ENCODE measurements at places on chromosomes 6 and 20.

DNA sequence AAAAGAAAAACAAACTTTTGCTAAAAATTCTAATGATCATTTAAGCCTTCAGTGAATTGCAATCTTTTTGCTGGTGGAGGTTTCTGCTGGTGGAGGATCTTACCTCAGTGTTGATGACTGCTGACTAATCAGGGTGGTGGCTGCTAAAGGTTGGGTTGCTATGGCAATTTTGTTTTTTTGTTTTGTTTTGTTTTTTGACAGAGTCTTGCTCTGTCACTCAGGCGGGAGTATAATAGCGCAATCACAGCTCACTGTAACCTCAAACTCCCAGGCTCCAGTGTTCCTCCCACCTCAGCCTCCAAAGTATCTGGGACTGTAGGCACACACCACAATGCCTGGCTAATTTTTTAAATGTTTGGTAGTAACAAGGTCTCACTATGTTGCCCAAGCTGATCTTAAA lies 94.7 kb downstream of the ANKRD6 start:
- DNase-seq = no peak

GRCh38 chr6:127117979-127118297 lies 533 bp upstream of the RSPO3 start:
- no peak for DNase-seq

DNA sequence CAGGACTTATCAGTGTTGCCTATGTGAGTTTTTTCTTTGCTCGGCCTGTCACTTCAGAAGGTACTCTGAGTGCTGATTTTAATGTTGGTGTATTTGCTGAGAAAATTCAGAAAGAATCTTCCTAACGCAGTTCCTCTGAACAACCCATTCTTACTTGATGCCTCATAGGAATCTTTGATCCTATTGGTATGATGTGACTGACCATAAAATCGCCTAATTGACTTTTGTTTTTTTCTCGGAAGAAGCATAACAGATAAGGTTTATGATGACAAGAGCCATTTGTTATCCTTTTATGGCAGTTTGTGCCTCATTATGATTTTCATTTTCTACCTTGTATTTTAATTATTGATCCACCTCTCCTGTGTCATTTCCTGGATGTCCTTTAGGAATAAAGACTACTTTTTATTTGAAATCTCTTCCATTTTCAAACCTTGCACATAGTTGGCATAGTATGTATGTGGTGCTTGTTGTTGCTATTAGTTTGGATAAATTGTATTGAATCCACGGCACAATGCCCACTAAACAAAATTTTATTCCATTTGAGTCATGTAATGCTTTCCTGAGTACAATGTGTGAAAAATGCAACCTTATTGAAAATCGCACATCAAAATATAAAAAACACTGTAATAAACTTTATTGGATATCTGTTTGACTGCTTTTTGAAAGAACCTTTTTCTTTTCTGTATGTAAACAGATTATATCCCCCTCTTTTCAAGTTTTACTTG lies 37.3 kb downstream of the LRRC1 start:
- no peak for DNase-seq

DNA sequence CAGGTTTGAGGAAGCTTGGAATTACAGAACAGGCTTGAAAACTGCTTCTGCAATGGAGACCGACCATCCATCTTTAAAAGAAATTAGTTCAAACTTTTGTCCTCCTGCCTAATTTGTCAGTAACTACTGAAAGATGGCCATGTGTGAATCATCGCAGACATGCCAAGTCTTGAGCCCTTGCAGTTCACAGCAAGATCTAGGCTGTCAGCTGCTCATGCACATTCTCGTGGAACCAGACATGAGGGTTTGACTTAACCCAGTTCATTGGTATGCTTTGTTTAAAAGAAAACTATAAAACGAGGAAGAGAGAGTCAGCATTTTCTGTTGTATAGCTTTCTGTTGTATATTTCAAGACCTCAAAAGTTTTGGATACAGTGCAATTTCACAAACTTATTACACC lies 74.0 kb upstream of the SAMD5 start:
- DNase-seq = no peak

- no peak for DNase-seq
Measured at GRCh38 chr6:8429821-8430220, 5.5 kb downstream of the SLC35B3 start.

GRCh38 chr6:111805511-111806164 lies 67.6 kb downstream of the FYN start:
- peak; percentile 62 for DNase-seq

DNA sequence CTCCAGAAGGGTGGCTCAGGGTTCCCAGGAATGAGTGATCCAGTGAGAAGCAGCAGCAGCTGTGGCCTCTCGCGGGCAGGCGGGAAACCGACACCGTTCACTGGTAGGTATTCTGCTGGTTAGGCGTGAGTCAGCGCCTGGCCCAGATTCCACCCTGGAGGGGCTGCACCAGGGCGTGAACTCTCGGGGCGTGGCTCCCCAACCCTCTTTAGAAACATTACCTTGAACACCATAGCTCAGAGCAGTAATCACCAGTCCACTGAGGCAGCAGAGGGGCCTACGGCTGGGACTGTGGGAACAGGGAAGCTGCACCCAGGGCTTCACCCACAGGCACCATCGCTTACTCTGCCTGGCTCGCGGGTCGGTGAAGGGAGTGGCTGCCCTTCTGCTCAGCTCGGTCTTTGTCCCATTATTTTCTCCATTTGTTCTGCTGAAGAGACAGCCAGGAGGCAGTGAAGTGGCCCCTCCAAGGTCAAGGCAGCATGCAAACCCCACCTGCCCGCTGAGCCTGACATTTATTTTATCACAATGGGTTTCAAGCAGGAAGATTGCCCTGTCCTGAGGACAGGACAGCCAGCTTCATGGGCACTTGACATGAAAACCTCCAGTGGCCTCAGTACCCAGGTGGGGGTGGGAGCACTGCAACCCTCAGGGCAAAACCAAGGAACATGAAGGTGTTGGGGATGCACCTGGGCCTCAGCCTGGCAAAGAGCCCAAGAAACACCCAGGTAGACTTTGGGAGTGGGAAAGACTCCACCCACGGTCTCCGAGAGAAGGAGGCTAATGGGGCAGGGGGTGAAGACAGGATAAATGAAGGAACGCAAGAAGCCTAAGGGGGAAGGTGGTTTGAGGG lies 51.0 kb upstream of the CD93 start:
- DNase-seq = no peak

DNA sequence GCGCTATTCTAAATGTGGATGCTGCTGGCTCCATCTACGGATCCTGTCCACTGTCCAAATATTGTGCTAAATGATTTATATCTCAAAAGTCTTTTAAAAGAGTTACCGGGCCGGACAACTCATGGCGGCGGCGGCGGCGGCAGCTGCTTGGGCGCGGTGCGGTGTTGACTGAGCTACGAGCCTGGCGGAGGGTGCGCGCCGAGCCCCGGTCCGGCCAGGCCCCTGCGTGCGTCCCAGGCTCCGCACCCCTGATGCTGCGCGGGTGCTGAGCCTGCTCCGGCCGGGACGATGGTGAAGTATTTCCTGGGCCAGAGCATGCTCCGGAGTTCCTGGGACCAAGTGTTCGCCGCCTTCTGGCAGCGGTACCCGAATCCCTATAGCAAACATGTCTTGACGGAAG lies 303.4 kb downstream of the CENPW start:
- no peak for DNase-seq

DNA sequence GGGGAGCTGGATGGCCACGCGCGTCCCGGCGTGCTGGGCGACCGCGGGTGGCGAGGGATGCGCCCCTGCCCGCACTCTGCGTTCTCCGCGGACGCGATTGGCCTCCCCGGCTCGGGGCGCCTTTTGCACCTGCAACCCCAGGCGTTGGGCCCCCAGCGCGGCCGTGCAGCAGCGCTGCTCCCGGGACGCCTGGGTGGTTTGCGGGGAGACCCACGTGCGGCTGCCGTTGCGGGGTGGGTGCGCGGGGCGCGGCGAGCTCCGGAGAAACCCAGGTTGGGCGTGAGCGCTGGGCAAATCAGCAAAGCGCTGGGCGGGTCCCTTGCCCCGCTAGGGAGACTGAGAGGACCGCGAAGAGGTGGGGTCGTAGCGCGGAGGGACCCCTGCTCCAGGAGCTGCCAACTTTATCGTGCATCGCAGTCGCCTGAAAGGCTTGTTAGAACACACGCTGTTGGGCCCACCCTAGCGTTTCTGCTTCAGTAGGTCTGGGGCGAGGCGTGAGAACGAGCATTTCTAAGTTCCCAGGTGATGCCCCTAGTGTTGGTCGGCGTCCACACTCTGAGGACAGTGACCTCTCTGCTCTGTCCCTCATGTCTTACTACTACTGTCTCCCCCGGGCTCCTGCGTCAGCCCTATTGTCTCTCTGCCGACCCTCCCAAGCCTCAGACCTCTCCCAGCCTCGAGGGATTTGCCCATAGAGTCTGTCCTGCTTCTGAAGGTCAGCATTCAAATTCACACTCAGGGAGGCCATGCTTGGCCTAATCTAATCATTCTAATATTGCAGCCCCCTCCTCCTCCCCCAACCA lies 538 bp upstream of the ZFP64 start:
- DNase-seq = peak; percentile 79

DNA sequence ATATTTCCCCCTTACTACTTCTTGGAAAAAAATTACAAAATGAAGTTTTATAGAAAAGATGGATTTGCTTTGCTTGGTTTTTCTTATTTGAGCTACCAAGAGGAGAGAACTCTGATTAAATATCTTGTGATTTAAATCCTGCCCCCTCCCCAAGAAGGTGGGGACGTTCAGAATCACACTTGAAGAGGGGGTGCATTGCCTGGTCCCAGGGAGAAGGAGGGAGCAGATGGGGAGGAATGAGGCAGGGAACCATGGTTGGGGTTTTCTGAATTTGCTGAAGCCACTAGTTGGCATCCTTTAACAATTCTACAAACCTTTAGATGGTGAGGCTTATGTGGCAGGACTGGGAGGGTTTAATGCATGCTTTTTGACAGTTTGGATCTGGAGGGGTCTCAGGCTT lies 5.5 kb downstream of the PCK1 start:
- DNase-seq = no peak

DNA sequence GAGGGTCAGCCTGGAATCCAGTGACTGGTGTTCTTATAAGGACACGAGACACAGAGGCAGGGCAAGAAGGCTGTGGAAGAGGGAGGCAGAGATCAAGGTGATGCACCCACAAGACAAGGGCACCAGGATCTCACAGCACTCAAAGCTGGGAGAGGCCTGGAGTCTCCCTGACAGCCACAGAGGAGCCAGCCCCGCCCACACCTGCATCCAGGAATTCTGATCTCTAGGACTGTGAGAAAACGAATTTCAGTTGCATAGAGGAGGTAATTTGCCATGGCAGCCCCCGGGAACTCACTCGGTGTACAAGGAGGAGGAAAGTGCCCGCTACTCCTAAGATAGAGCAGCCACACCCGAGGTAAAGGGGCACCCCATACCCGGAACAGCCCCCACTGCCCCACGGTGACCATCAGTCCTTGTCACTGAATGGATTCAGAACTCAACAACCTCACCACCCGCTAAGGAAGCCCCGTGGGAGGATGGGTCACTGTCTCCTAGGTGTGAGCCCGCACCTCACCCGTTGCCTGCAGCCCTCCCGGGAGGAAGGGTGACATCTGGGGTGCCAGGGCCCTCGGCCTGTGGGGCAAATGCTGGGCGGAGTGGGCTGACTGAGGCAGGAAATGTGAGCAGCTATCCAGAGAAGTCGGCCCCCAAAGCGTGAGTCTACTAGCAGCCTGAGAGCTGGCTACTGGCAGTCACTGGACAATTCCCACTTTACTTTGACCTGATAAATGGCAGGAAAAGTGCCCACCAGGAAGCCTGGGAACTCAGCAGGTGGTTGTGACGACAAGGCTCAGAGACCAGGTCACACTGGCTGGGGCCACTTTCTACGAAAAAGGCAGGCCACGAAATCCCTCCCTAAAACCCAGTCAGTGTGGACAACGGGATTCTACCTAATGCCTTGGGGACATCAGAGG lies 22.4 kb downstream of the DLL1 start:
- DNase-seq = no peak

- no peak for DNase-seq
Measured at GRCh38 chr6:2127484-2127911, 117.9 kb downstream of the GMDS start.

DNA sequence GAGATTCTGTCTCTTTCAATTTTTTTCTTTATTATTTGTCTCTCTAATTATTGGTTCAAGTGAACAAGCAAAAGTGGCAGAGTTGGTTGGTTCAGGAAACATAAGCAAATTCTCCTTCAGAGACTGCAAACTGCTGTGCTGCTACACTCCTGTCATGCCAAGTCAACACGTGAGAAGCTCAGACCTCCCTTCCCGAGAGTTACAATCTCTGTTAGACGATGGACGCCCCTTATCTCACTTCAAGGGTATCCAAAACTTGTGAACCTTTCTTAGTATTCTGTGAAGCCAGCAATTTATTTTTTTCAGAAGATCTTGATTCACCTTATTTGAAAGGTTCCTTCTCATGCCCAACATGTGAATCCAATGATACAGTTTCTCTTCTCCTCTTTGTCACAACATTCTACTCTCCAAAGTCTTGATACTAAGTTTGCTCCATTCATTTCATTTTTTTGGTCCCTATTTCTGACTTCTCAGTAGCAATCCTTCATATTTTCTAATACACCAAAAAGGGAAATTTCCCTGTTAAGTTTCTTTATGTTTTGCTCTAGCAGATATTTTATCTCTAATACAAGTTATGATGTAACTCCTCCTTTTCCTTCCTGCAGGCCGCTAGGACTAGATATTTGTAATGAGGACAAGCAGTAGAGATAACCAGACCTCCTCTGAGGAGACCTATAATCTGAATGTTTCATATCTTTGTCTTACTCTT lies 448.8 kb upstream of the CITED2 start:
- DNase-seq = no peak
